ENCODE measurements at places on chromosomes 12 and 14.

GRCh38 chr12:7503686-7504415 is at the start of gene CD163:
Gene CD163 (minus strand): TSS chr12:7503777. CDS start chr12:7503690, 87 bp downstream.
- DNase-seq = no peak

- peak; percentile 46 for DNase-seq
Observed at GRCh38 chr14:90781344-90781761, 34.9 kb downstream of the TTC7B start.

- DNase-seq = no peak
Observed at GRCh38 chr14:54333511-54333910, 63.3 kb upstream of the CDKN3 start.

- no peak for DNase-seq
Observed at GRCh38 chr14:99627510-99628381, 17.2 kb upstream of the HHIPL1 start.

DNA sequence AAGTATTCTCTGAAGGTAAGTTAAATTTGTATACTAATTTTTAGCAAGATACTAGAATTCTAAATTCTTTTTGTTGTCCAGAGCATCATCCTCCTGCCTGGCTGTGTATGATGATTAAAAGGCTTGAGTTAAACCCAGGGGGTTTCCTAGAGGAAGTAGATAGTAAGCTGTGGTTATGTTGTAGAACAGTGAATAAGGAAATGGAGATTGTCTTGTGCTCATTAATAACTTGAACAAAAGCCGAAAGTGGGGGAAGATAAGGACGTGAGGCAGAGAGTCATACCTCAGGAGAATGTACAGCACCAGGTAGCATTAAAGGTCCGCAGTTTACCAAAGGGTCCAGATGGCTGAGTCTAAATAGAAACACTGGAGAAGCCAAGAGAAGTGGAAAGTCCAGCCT is 42.0 kb downstream of the CKB start:
- DNase-seq = no peak

DNA sequence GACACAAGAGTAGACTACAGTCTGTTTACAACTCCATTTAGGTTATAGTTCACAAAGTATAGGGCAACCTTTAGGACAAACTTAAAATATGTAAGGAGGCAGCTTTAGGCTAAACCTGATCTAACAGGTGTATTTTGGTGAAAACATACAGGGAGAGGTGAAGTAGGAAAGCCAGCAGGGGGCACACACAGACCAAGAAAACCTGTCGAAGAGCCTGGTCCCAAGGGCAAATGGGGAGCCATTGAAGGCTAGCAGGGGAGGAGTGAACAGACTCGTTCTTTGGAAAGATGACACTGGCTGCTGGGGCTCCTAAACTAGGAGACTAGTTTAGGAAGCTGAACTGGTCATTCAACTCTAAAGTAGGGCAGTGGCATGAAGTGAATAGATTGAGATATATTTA is 138.8 kb upstream of the WSCD2 start:
- peak; percentile 2 for DNase-seq
